GM10248 (cell line): ENCODE measurements at places on chromosomes 3 and 15.

DNA sequence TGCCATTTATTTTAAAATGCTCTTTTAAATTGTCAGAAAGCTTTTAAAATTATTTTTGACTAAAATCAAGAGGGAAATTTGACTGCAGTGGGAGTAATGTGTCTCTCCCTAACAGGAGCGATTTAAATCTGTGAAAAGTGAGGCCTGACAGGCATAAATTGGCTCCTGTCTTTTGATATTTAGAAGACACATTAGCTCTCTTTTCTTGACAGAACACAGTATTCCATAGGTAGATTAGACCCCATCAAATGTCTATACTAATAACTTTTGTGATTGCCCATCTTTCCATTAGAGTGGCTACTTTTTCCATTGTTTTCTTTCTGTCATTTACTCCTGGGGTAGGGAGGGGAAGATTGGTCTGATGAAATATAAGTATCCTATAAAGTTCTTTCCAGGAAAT is 866.3 kb downstream of the ROBO1 start:
- DNase-seq = no peak

DNA sequence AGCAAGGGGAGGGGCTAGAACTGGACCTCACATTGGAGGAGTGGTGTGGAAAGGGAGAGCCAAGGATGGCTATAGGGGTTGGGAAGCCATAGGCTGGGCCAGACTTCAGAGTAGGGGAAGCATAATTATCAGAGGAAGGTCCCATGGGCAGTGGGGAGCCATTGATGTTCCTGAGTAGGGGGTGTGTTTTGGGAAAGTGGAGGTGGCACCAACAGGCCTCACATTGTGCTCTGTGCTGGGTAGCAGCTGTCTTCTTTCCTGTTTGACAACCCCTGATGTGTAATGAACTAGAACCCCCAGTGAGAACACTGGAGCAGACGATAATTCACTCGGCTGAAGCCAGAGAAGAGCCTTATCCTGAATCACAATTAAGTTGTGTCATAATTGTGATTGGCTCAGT is 41.2 kb downstream of the SLC6A11 start:
- no peak for DNase-seq

- no peak for DNase-seq
Measured at GRCh38 chr15:65806397-65806796, 14.3 kb upstream of the DENND4A start.

DNA sequence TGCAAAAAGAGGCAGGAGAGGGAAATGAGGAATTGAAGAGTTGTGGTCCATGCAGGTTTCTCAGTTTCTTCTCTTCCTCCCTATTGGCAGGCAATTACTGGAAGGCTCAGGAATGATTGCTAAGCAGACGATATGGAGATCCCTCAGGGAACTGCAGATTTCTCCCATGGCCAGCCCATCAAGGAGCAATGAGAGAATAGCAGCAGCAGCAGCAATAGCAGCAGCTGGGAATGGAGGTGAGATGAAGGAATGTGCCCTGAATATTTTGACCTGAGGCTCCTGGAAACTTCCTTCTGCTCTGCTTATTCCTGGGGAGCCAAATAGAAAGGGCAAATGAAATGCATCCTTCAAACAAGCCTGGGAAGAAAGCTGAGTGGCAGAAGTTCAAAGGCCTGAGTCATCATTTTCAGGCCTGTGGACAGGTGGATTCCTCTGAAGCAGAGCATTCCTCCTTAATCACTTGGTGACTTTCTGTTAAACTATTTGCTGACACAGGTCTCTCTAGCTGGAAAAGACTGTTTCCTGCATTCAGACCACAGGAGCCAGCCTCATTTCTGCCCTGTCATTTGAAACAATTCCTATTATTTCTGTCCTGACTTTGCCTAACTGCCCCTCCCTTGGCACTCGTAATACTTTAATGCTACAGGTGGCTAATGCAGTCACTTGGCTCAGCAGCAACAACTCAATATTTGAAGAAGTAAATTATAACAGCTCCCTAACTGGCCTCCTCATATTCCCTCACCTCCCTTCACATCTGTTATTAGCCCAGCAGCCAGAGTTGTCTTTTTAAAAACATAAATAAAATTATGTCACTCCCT is 146.9 kb upstream of the GADL1 start:
- no peak for DNase-seq

GRCh38 chr3:73326396-73326795 is 264.9 kb downstream of the EBLN2 start:
- DNase-seq = no peak

DNA sequence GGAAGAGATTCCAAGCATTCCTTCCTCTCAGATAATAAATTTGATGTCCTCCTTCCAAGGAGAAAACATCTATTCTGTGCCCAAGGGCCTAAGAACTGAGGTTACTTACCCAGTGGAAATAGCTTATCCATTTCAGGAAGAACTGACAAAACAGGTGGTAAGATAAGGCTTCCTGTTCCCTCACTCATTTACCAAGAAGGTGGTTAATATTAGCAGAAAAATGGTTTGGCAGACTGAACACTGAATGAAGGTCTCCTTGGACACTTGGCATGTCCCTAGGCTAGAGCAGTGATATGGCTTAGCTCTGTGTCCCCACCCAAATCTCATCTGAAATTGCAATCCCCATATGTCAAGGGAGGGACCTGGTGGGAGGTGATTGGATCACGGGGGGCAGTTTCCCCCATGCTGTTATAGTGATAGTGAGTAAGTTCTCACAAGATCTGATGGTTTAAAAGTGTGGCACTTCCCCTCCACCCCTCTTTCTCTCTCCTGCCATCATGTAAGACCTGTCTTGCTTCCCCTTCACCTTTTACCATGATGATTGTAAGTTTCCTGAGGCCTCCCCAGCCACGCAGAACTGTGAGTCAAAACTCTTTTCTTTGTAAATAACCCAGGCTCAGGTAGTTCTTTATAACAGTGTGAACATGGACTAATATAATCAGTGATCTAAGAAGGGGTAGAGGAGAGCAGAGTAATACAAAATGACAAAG is 127.4 kb downstream of the ST8SIA2 start:
- no peak for DNase-seq

DNA sequence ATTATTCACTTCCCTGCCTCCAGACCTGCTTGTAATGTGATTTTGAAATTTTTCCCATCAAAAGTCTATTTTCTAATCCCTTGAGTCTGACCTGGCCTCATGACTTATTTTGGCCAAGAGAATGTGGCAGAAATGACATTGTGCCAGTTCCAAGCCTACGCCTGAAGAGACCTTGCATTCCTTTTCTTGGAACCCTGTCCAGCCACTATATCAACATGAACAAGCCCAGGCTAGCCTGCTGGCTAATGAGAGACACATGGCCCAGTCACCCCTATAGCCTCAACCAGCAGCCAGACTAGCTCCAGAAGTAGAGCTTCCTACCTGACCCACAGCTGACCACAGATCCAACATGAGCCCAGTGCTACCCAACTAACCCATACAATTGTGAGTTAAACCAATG is 121.1 kb upstream of the ACP3 start:
- DNase-seq = no peak

DNA sequence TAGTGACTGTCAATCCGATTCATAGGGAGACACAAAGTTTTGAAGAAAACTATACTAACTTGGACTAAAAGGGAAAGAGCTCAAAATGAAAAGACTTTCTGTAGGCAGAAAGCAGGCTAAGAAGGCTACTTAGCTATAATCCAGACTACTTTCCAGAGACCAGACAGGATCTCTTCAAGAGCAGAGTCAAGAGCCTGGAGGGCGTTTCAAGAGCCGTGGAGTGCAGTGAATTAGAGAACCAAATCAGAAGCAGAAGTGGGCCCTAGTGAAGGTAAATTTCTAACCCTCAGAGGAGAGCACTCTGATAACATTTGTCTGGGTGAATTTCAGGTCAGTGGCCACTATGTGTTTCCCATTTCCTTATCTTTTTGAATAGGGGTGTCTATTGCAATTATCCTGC is 76.4 kb downstream of the CGGBP1 start:
- DNase-seq = no peak

DNA sequence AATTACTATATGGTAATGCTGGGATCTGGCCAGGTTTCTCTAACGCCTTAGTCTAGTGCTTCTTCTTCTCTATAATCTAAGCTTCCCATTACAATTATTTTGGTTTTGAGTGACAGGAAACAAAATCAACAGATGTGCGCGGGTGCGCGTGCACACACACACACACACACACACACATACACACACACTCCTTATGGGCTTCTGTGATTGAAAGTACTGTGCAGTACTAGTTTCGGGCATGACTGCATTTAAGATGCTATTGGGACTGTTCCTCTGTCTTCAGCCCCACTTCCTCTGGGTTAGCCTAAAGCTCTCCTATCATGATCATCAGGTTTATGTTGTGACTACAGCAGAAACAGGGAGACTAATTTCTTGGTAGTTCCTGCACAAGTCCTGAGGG is 32.2 kb downstream of the EPHB1 start:
- DNase-seq = no peak

DNA sequence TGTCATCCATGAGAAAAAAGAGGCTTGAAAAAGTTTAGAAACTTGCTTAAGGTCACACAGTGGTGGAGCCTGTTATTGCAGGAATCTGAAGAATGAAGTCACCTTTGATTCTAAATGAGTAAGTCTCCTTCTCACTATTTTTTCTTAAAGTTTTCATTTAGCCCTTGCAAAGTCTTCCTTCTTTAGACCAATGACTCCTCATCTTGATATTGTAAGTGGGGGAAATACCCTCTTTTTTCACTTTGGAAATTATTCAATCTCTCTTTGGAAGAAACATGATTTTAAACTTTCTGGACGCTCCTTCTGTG is 787 bp upstream of the SLMAP start:
- peak; percentile 35 for DNase-seq

GRCh38 chr3:170076715-170077238 is 39.0 kb downstream of the GPR160 start:
- no peak for DNase-seq

- DNase-seq = no peak
Measured at GRCh38 chr3:144593881-144594280, 622.3 kb downstream of the DIPK2A start.
